ENCODE measurements at places on chromosomes 7 and 10.

DNA sequence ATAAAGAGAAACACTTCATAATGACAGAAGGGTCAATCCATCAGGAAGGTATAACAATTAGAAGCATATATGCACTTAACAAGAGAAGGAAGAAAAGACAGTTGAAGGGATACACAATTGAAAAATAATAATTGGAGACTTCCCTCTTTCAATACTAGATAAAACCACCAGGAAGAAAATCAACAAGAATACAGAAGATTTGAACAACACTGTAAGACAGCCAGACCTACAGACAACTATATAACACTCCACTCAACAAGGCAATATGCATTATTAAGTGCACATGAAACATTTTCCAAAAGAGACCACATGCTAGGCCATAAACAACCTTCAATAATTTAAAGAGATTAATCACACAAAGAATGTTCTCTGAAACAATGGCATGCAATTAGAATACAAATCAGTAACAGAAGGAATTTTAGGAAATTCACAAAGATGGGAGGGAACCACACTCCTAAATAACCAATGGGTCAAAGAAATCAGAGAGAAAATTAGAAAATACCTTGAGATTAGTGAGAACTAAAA, 35.1 kb downstream of the ZNF438 start:
- DNase-seq = no peak

DNA sequence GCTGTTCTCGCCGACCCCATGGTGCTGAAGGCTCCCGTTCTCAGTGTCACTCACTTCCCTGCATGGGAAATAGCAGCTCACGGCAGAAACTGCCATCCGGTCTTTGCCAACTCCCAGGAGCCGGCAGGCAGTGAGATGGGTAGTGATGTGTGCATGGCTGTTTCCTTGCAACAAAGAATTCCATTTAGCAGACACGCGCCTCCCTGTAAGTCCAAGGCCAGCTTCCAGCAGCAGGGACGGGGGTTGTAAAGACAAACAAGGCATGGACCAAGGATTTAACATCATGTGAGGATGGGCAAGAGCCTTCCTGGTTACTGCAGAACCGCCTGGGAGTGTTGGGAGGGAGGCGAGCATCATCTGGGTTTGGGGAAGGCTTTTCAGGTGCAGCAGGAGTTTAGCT, 273.1 kb downstream of the GLRX3 start:
- DNase-seq = no peak

DNA sequence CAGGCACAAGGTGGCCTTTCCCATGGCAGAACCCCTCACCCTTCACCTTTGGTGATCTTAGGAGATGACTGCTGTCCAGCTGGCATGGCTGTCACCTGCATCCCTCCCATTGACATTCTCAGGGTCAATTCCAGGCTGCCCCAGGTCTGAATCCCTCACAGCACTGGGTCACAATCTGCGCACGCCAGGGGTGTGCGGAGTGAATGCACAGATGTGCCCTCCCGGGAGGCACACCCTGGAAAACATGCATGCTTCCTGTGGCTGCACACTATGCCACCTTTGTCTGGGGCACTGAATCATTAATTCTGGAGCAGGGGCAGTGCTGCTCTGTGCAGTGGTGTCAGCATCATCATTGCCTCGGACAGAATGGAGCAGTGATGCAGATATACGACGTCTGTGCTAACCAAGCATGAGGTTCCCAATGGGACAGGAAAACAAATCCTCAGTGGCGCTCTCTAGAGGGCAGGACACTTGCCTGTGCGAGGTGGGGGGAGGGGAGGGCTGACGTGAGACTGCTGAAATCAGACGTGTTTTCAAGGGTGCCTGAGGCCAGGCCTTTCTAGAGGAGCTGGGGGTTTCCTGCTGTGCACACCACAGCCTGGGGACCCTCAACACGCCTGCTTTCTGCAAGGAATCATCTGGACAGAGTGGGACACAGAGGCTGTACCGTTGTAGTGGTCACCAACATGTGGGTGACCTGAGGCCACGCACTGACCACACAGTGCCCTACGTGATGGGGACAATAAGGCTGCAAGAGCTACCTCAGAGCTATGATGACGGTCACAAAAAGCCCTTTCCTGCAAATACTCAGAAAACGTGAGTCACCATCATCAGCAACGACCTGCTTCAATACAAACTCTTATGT, 77.9 kb downstream of the HIPK2 start:
- no peak for DNase-seq

- no peak for DNase-seq
Measured at GRCh38 chr7:126210707-126211106, 1042.0 kb downstream of the GRM8 start.
